Activated naive CD8-positive, alpha-beta T cell treated with anti-CD3 and anti-CD28 coated beads for 36 hours (primary cell): ENCODE measurements at places on chromosomes 1 and 21.

GRCh38 chr1:52127181-52128180 is 14.4 kb upstream of the ZFYVE9 start:
- no peak for DNase-seq

DNA sequence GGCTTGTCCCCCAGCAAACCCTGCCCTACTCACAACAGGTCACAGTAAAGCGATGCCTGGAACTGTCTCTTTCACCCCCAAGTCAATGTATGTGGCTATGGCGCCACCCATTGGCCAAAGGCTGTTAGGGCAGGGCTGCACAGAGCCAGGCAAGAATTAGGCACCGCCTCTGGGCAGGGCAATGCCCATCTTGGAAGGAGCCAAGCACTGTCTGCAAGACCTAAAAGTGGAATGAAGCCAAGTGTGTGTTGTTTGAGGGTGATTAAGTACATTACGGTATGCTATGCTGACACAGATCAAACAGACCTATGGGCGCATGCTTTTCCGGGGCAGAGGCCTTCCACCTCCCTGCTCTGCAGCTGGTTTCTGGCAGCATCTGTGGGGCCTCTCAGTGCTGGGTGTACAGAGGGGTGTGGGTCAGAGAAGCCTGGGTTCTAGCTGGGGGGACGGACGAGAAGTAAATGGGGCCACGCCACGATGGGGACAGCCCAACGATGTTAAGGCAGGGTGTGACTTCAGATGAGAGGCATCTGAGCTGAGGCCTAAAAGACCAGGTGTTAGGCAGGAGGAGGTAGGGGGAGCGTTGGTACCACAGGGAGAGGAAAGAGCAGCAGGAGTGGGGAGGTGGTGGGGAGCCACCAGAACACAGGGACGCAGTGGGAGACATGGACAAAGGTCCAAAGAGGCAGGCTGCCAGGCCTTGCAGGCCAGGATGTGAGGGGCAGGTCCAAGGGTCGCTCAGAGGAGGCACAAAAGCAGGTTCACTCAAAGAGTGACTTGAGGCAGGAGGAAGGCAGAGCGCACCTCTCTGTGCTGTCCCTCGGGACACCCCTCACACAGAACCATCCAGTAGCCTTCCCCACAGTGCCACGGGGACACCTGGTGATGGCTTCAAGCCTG is 49.8 kb downstream of the ACOT7 start:
- DNase-seq = peak; percentile 70

- no peak for DNase-seq
Measured at GRCh38 chr1:91066538-91066937, 44.7 kb upstream of the ZNF644 start.

DNA sequence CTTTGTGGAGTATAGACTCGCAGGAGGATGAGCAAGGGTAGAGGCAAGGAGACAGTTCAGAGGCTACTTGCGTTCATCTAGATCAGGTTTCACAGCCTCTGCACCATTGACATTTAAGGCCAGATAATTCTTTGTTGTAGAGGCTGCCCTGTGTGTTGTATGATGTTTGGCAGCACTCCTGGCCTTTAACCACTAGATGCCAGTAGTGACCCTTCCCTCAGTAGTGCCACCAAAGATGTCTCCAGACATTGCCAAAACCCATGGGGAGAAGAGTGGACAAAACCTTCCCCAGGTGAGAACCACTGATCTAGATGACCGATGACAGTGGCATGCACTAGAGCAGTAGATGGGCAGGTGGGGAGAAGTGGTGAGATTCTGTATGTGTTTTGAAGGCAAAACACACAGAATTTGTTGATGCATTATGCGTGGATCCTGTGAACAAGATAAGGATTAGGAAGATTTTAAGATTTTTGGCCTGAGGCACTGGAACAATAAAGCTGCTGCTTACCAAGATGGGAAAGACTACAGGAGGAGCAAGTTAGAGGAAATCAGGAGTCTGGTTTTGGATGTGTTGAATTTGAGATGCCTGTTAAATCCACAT is 9.9 kb upstream of the COG2 start:
- no peak for DNase-seq

- no peak for DNase-seq
Measured at GRCh38 chr1:198079432-198079951, 77.3 kb upstream of the NEK7 start.

- no peak for DNase-seq
Measured at GRCh38 chr1:225757927-225758656, 19.5 kb upstream of the SRP9 start.

GRCh38 chr1:211638246-211638645 is 37.2 kb downstream of the NEK2 start:
- no peak for DNase-seq

GRCh38 chr1:72241397-72241796 is 40.9 kb downstream of the NEGR1 start:
- DNase-seq = no peak

- no peak for DNase-seq
Measured at GRCh38 chr21:31599013-31599412, 60.5 kb upstream of the SOD1 start.

GRCh38 chr1:199735660-199736059 is 291.9 kb upstream of the NR5A2 start:
- no peak for DNase-seq

GRCh38 chr1:241702442-241703373 is 50.6 kb downstream of the WDR64 start:
- no peak for DNase-seq

DNA sequence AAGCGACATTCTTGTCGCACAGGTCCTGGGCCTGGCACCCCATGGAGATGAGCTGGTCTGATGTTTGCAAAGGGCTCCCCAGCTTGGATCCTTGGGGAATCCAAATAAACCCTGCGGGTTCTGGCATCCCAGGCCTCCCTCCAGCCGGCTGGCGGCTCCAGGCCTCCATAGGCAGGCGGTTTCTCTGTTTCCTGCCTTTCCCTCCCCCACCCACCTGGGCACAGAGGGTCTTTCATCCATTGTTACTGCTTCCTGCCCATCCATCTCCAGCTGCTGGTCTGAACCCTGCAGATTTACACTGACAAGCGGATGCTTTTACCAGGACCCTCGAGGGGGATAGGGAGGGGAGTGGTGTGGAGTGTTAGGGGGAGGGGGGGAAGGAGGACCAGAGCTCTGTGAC is 39.1 kb upstream of the ID3 start:
- DNase-seq = no peak

GRCh38 chr1:33864460-33865389 is 846 bp downstream of the HMGB4 start:
- no peak for DNase-seq

GRCh38 chr1:40382601-40383000 is 9.1 kb downstream of the SMAP2 start:
- no peak for DNase-seq

DNA sequence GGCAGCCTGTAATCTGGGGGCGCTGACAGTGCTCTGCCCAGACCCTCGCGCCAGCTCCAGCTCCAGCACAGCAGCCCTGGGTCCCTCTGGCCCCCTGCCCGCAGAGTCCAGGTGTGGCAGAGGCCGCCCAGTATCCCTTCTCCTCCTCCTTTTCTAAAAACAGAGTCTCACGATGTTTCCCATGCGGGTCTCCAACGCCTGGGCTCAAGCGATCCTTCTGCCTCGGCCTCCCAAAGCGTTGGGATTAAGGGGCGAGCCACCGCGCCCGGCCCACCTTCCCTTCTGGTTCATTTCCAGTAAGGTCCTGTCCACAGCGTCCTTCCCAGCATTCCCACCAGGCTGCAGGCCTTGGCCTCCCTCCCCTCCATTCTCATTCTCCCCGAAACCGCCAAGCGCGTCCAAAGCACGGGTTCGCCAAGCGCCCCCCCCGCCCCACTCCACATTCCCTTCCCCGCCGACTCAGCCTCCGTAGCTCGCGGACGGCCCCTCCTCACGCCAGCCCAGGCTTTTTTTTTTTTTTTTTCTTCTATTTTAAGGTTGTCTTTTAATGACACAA is 2.0 kb upstream of the PCBP3 start:
- DNase-seq = no peak

DNA sequence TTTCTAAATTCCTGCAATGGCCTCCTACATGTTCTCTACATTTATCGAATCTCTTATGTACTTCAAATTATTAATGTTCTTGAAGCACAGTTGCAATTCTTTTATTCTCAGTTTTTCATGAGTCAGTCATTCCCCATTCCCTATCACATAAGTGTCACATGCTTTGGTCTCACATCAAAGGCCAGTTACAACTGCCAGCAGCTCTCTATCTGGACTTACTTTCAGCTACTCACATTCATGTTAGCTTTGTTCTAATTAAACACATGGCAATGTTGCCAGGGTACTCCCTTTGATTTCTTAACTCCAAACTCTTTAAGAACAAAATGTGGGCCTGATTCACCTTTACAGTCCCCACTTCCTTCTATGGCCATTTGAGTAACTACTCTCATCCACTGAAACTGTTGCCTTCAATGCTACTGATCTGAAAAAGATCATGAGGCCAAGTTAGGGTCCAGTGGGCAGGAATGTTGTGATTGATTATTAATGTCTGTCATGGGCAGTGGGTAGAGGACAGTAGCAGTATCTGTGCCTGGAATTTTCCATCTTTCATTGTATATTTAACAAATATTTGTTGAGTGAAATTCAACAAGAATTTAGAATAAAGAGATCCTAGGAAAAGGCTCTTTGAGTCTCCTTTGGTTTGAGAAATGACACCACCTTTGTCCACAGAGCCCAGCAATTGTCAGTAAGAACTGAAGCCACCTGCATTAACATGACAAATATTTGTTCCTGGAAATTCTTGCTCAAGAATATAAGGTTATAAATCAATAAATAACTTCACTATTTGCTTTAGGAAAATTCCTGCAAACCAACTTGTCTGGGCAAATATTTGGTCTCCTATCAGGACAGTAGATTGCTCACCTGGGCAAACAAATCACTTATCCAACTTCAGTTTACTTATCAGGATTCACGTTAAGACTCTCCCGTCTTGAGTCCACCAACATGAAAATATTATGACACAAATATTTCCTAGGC is 153.6 kb upstream of the SAMSN1 start:
- DNase-seq = no peak

GRCh38 chr1:227058321-227058751 is 118.2 kb downstream of the COQ8A start:
- no peak for DNase-seq

DNA sequence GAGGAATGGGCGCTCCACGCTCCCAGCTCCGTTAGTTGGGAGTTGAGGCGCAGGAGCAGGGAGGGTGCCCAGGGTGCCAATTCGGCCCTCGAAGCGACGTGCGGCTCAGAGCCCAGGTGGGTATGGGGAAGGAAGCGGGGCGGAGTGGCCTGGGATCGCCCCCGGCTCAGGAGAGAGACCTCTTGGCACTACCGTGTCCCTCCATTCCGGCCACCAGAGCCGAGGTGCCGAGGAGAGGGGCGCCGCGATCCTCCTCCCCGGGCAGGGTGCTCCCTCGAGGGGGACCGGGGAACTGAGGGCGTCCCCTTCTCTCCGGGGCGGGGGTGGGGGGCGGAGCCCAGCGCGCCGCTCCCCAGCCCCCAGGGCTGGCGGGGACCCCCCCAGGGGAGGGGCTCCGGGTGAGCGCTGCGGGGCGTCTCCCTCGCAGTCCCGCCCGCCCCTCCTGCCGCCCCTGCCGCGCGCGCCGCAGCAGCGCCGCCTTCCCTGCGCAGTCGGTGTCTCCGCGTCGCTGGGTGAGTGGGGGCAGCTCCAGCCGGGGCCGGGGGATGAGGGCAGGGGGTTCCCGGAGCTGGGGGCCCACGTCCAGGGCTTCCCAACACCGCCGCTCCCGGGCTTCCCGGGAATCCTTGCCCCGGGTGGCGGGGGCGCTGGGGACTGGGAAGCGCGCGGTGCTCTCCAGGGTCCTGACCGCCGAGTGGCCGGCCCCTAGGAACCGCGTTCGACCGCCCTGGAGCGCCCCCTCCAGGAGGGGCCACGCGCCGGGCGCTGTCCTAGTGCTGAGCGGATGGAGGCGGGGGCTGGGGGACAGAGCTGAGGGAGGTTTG is at the start of gene HPCA:
TSS of gene HPCA (plus strand) at position 488 of the 824 bp plus-strand sequence. CDS start 2,408 bp downstream, outside the sequence.
- peak; percentile 67 for DNase-seq

GRCh38 chr1:205374210-205375078 is 17.7 kb upstream of the KLHDC8A start:
- no peak for DNase-seq

DNA sequence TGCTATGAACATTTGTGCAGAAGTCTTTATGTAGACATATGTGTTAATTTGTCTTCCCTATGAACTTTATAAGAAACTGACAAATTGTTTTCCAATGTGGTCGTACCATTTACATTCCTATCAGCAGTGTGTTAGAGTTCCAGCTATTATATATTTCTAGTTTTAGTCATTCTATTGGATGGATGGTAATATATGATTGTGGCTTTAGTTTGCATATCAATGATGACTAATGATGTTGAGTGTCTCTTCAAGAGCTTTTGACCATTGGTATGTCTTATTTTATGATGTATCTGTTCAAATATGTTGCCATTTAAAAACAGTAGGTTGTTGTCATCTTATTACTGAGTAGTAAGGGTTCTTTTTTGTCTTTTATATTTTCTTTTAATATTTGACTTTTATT is 16.2 kb upstream of the ZNF326 start:
- DNase-seq = no peak

DNA sequence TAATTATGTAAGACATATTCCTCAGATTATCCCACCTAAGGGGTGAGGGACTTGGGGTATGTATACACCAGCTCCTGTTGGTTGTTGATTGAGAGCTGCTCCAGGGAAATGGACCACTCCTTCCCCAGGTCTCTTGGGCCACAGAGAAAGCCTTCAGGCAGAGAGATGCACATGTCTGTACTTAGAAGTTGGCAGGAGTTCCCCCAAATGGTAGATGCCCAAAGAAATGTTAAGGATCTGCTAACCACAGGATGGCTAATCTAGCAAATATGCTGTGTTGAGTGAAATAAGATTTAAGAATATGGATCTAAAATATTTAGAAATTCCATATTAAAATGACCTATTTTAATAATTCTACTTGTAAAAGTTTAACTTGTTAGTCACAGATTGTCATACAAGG is 100.8 kb upstream of the DNAH14 start:
- no peak for DNase-seq

- no peak for DNase-seq
Measured at GRCh38 chr1:75612976-75613375, 2.1 kb upstream of the SLC44A5 start.

- DNase-seq = no peak
Measured at GRCh38 chr1:64292399-64292798, 89.0 kb downstream of the UBE2U start.

GRCh38 chr1:52111492-52111891 is 30.4 kb upstream of the ZFYVE9 start:
- no peak for DNase-seq

GRCh38 chr1:5886541-5887348 is 105.5 kb downstream of the NPHP4 start:
- no peak for DNase-seq
